ENCODE measurements at places on chromosomes 2 and 18.

GRCh38 chr18:58554404-58554803 lies 74.5 kb downstream of the ALPK2 start:
- DNase-seq = no peak

- no peak for DNase-seq
Measured at GRCh38 chr2:165294912-165295311, 55.7 kb downstream of the SCN2A start.

- DNase-seq = no peak
Measured at GRCh38 chr2:237184192-237184918, 98.7 kb downstream of the COPS8 start.

- no peak for DNase-seq
Measured at GRCh38 chr2:147164563-147164962, 680.3 kb upstream of the ACVR2A start.

GRCh38 chr18:63107931-63108330 lies 211.6 kb downstream of the BCL2 start:
- DNase-seq = no peak

DNA sequence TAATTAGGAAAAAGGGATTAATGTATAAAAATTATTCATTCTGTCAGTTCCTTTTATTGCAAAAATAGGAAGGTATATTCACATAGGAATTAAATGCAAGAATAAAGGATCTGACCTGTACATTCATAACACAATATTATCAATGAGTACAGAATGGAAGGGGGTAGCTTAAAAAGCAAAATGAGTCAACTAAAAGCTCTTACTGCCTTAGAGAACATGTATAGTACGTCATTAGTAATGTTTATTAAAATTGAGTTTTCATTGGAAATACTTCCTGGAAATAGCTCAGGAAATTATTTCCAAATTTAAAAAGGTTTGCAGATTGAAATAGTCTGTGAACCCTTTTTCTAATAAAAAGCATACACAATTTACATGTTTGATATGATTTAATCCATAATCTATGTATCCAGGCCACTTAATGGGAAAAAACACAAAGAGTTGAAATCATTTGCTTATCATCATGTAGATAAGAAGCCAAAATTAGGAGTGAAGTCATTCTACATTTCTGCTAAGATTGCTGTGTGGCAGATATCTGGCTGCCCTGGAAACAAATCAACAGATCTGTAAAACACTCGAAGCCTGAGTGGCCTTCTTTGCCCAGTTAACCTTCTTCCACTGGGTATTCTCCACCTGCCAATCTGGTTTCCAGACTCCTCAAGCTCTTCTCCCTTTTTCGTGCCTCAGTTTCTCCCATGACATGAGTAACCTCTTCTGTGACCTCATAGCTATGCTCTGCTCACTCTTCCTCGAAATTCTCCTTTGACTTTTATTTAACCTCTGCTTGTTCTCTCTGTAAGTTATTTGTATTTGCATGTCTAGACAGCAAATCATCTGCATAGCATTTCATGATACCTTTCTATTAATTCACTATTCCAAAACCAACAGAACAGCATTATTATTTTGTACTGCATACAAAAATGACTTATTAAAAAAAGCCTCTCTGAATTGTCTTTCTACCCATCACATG lies 181.2 kb upstream of the REV1 start:
- no peak for DNase-seq

GRCh38 chr2:179266271-179266670 lies 1.6 kb upstream of the SESTD1 start:
- no peak for DNase-seq

DNA sequence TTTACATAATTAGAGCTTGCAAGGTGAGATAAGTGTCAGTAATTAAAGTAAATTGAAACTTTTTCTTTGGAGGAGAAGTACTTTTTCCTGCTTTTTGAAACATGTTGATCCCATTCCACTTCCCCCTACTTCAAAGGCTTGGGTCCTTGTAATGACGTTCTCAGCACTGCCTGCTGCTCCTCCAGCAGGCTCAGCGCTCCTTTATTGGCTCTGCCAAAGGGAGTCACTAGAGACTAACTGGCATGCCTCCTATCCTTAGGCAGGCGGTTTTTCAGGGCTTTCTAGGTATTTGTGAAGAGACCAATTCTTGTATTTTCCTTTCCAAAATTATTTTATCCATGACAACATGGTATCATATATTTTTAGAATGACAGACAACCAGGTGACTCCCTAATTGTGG lies 43.9 kb upstream of the ACADL start:
- no peak for DNase-seq

DNA sequence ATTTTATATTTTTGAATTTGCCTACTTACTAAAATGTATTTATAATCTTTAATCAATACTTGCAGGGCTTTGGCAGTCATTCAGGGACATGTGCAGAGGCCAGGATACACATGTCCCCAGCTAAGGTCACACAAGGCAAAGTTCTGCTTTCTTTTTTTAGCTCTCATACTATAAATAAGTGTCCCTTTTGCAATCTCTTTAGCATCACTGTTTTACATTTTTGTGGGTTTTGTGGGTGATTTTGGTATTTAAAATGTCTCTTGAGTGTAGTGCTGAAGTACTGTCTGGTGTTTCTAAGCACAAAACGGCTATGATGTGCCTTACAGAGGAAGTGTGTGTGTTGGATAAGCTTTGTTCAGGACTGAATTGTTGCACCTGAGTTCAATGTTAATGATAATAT lies 309.0 kb upstream of the GULP1 start:
- no peak for DNase-seq

DNA sequence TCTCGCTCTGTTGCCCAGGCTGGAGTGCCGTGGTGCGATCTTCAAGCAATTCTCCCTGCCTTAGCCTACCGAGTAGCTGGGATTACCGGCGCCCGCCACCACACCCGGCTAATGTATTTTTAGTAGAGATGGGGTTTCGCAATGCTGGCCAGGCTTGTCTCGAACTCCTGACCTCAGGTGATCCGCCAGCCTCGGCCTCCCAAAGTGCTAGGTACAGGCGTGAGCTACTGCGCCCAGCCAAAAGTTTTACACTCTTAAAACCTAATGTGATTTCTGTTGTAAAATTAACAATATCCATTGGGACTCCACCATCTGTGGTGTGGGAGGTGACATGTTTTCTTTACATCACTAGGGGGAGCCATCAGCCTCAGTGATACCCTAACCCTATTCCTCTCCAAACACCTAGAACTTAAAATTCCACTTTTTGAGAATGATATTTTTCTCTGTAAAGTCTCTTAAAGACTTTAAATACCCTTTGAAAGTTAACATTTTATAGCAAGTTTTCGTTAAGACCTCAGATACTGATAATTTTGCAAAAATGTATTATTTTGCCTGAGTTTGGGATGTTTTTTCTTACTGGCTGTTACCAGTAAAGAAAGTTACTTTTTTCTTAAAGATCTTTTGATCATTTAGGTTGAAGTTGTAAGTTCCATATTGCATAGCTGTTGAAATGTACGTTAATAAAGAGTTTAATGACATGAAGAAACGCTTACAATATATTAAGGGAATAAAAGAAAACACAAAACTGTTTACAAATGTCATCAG lies 11.6 kb upstream of the EIF2AK2 start:
- DNase-seq = no peak

DNA sequence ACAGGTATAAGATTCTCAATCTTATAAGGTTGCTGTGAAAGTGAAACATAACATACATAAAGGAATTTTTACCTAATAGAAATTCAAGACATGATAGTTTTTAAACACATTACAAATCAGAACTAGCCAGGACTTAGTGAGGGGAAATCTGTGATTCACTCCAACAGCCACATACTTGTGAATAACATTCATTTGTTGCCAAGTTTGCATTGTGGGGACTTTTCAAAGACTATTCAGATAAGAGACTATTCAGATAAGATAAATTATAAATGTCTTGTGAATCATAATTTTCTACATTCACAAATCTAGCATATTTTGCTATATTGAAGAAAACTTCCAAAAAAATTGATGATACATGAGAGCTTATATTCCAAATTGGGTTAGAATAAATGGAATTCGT lies 345.3 kb upstream of the CDH20 start:
- no peak for DNase-seq

GRCh38 chr2:220556658-220557057 lies 929.2 kb downstream of the SLC4A3 start:
- DNase-seq = no peak

DNA sequence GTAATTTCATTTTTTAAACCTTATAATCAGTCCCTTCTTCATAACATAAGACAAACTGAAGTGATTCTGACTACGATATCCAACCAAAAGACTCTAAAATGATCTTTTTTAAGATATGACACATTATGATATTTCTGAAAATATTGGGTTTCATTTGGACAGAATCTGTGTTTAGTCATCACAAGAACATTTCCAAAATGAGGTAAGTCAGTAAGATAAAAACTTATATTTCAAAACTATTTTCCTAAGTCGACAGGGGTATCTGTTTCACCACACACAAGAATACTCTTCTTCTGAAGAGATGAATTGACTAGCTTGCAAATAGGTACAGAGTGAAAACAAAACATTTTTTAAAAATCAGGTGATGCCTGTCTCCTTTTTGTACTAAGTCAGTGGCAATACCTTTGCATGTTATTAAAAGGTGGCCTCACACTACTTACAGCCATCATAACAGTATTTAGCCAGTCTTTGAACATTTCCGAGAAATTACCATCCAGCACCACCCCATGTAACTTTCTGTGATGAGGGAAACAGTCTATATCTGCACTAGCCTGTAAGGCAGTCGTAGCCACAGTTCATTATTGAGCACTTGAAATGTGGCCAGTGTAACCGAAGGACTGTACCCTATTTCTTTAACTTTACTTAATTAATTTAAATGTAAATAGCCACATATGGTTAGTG lies 13.5 kb downstream of the STK39 start:
- DNase-seq = no peak

GRCh38 chr2:105645938-105646773 lies 98.6 kb upstream of the NCK2 start:
- no peak for DNase-seq

DNA sequence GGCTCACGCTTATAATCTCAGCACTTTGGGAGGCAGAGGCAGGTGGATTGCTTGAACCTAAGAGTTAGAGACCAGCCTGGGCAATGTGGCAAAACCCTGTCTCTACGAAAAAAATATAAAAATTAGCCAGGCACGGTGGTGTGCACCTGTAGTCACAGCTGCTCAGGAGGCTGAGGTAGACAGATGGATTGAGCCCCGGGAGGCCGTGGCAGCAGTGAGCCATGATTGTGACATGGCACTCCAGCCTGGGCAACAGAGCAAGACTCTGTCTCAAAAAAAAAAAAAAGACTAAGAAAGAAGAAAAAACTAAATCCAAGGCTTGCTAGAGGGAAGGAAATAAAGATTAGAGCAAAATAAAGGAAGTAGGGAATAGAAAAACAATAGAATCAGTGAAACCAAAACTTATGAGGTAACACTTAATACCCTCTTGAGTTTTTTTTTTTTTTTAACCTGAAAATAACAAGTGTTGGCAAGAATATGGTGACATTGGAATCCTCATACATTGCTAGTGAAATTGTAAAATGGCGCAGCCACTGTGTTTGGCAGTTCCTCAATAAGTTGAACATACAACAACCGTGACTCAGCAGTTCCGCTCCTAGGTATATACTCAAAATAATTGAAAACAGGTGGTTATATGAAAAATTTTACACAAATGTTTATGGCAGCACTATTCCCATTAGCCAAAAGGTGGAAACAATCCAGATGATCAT lies 85.2 kb downstream of the EML4 start:
- DNase-seq = no peak

DNA sequence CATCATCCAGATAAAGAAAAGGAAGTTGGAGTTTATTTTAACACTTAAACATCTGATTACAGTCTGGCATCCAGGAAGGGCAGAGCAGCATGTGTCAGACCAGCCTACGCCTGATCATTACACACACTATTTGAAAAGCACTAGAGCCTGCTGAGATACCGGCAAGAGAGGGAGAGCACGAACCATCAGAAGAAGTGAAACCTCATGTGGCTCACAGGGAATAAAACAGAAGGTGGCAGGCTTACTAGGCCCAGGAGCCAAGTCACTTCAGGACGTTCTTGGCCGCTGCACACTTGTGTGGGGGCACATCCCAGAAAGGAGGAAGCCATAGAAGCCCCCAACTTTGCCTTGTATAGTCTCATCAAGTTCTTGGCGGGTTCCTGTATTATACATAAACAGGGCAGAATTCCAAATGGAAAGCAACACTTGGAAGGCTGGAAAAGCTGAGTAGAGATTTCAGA lies 105.5 kb downstream of the UGGT1 start:
- no peak for DNase-seq

GRCh38 chr2:223865124-223865523 lies 27.7 kb upstream of the AP1S3 start:
- DNase-seq = no peak

DNA sequence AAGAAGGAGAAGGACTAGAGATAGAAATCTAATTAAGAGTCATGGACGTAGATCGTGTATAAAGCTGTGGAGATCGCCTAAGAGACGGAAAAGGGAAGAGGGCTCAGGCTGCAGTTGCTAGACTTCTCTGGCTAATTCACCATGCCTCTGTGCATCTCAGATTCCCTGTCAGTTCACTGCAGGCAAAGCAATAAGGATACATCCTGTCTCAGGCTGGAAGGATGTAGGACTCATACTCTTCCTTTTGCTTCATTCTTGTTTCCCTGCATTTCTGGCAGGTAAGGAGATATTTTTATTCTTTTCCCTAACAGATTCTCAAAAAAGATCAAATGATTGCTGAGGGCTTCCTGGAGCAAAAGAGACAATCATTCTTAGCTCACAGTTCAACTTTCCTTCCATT lies 112.5 kb downstream of the AP1S3 start:
- no peak for DNase-seq

GRCh38 chr18:57744211-57744694 lies 58.9 kb downstream of the ATP8B1 start:
- no peak for DNase-seq

DNA sequence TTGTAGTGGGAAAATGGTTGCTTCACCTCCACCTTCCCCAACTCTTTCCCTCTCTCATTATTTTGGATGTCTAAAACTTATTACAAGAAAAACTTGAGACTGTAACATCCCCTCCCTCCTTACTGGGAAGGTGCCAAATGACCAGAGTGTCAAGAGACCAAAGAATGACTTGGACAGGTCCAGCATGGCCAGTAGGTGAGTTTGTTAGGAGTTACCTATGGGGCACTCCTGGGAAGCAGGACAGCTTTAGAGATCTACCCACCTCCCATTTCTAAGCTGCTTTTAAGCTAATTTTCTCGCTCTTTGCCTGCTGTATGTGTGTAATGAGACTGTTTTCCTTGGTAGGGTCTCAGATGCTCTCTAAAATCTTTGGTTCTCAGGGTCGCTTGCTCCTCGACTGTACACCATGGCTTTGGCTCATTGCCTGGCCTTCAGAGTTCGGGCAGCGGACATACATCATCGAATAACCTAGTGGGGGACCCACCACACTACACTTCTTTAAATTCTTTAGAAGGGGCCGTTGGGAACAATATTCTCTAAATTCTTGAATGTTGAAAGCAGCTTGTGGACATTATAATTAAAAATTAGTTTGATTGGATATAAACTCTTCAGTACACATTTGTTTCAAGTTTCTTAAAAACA lies 45.2 kb downstream of the SLC30A6 start:
- DNase-seq = no peak

DNA sequence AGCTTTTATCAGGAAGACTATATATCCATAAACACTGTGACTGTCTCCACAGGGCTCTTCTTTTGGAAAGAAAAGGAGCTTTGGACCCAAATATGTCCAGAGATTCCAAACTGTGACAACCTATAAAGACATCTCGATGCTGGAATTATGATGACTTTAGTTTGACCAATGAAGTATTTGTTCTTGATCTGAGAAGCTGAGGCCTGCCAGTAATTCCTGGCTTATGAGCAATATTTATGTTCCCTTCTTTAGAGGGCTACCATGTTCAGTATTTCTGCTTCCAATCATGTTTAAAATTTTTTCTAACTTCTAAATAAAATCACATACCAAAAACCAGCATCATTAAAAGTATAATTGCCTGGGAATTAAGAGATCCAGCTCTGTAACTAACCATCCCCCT lies 41.1 kb downstream of the FEZ2 start:
- DNase-seq = no peak
